Anterior cingulate cortex (tissue), 58 donors: ENCODE measurements at places on chromosomes 2 and 18.

- no peak for DNase-seq
Measured at GRCh38 chr18:11653521-11653920, 35.5 kb upstream of the GNAL start.

DNA sequence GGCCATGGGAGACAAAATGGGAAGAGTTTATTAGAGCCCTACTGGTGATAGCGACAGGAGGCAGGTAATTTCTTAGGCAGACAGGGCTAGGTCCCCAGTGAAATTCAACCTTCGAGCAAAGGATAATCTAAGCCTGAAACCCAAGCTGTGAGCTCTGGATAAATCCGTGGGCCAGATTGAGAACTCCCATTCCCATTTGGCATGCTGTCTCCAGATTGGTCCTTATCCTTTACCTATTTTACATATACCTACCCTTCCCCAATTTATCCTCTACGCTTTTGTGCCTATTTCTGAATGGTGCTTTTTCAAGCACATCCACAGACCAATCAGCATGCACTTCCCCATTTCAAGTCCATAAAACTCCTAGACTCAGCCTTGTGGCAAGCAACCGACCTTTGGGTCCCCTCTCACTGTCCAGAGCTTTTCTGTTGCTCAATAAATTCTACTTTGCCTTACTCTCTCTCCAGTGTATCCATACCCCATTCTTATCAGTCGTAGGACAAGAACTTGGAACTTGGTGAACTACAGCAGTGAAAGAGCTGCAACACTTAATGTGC is 268.0 kb downstream of the MYCN start:
- DNase-seq: no peak

DNA sequence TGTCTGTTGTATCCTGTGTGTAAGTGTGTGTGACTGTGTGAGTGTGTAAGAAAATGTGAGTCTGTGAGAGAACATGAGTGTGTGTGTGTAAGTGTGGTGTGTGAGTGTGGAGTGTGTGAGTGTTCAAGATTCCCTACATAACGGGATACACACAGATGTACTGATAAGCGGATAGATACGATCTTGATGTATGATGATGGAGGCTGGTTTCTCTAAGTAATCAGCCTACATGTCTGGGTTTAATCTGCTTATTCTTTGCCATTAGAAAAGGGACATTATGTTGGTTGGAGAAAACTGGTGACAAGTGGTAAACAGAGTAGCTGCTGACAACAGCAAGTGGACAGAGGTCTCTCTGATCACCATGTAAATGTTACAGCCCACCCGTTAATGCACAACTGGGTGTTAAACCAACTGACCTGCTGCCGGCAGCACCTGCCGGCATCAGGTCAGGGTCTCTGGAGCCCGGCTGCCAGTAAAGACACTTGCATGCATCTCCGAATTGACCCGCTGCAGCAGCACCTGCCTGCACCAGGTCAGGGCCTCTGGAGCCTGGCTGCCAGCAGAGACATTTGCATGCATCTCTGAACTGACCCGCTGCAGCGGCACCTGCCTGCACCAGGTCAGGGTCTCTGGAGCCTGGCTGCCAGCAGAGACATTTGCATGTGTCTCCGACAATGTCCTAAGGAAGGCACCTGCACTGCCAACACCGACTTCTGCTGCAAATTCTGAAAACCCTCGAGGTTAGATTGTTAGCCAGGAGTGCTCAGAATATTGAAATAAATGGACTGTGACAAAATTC is 87.5 kb downstream of the MBP start:
- DNase-seq: no peak

- no peak for DNase-seq
Measured at GRCh38 chr2:82599021-82599420, 1860.1 kb downstream of the SUCLG1 start.

DNA sequence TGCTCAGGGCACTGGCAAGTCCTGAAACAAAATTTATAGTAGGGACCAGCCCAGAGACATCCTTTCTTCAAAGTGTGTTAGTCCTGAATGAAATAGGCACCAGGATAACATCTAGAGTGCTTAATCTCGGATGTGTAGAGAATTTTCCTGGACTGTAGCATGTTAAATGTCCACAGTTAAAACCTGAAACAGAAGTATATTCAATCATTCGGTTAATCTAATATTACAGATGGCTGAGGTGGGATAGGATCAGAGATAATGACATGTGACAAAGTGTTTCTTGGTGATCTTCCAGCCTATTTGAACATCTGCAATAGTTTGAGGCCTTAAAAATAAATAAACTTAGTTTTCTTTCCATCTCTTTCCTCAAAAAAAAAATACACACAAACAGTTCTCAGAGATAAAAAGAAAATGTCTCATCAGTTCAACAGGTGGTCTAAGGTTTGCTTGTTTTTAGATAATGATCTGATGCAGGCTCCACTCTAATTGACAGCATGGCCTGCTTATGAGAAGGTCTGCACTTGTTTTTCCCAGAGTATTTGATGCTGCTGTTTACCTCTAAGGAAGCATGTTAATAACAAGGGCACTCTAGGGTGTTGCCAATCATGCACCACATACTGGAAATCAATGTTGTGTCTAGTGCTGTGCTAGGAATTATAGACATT is 25.9 kb downstream of the CNTNAP5 start:
- no peak for DNase-seq

DNA sequence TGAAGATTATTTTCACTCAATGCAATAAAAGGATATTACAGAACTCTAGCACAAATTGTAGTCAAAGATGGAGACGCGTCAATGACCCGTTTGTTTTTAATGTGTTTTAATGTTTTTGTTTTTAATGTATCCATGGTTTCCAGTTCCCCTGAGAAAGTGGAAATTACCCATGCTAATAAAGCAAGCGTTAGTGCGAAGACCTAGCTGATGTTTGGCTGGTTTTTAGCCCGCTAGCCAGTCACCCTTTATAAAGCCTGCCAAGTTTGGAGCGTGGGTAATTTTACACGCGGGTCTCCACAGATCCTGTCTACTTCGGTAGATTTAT is 430 bp upstream of the CHMP1B start:
- DNase-seq: no peak

DNA sequence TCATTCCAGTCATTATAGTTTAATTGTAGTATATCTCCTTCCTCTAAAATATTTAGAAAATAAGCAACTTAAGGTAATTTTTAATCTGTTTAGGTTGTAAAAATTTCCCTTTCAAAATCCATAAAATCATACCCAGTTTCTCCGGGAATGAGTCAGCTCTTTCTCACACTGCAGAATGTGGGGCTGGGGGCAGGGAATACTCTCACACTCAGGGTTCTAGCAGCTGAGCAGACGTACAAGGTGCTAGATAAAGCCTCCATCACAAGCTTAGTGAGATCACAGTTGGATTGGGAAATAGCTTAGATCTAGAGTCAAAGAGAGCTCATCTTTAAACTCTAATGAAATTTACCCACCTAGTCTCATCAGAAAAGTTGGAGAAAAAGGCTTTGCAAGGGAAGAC is 79.9 kb upstream of the FAM237A start:
- no peak for DNase-seq

DNA sequence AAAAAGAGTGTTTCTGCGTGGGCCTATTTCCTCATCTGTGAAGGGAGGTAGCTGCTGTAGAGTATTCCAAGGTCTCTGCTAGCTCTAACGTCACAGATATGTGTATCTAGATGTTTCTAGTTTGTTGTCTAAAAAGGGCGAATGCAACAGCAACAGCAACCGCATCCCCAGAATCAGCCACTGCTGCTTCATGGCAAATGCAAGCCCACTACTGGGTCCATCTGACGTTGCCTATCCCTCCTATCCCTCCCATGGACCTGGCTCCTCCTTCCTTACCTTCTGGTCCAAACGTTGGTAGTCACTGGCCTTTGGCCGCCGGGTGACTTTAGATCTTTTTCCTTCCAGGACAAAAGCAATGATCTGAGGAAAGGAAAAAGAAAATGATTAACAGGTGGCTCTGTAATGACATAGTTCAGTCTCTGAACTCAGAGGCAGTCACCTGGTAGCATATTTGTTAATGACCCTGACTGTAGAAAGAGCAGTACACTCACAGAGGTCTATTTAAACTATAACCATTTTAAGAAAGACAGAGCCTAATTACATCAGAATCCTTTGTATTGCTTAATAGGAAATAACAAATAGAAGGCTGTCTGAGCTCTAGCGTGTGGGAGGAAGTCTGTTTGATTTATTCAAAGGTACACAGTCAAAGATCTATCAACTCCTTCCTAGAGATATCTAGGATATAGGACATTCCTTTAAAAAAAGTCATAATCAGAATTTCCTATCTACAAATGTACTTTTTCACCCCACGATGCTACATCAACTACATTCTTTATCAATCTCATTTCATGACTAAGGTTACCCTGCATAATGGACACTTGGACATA is 2.9 kb downstream of the TGOLN2 start:
- DNase-seq: no peak

DNA sequence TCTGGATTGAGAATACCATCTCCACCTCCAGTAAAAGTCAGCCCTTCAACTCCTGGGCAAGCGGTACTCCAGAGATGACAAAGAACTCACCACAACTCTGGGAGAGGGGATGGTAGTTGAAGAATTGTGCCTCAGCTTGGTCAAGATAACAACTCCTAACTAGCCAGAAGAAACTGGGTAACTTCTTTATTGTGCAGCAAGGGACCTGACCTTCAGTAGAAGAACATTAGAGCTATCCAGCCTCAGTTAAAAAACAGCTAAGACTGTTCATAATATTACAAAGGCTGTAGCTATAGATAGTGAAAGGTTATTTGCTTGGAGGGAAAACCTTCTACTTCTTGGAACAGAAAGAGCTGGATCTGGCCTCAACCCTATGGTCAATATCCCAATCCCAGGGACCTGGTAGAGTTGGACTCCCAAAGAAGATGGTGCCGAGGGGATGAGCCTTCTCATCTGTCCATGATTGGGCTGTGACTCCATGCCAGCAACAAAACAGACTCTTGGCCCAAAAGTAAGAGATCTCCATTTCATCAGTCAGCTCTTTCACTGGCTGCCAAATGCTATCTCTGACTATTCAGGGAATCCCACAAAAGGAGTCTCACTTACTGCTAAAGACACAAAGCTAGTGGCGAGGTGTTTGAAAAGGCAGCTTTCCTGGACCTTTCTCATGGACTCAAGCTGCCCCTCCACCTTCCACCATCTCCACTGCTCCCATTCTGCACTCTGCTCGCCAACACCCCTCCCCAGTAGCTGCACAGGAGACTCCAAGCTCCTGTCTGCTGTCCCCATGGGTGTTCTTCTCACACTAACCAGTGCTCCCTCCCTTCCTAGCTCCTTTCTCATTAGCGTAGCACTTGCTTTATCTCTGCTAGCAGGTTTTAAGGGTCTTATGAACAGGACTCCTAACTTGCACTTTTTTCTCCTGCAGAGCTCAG is 145.8 kb downstream of the CAPN13 start:
- no peak for DNase-seq
